Stimulated activated CD8-positive, alpha-beta memory T cell treated with anti-CD3 and anti-CD28 coated beads, Interleukin-7, amount 100 ng/mL, for 24 hours (primary cell): ENCODE measurements at places on chromosomes 1 and 21.
A peak's percentile ranks its signal among the peaks of the same experiment; 100 is the strongest.

GRCh38 chr1:164602101-164602422, 43.1 kb downstream of the PBX1 start:
- no peak for DNase-seq

- DNase-seq: no peak
Observed at GRCh38 chr1:68811806-68812205, 314.9 kb upstream of the DEPDC1 start.

- no peak for DNase-seq
Observed at GRCh38 chr1:94851571-94851970, 31.4 kb downstream of the SLC44A3 start.

DNA sequence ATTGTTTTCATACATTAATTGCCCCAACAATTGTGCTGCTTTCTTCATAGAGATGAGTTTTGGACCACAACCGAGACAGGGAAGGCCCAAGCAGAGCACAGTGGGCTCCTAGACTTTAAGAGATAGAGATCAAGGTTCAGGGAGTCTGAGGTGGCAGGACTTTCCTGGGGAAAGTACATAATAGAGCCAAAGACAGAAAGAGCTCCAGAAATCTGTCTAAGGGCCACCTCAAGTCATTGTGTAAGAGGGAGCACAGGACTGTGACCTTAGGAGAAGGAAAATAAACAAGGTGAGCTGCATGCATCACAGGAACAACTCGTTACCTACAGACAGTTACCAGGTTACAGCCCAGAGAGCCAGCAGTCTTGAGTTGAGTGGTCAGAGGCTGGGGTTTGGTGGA, 41.3 kb upstream of the CR2 start:
- no peak for DNase-seq

- no peak for DNase-seq
Observed at GRCh38 chr1:233140974-233141373, 154.6 kb downstream of the PCNX2 start.

- DNase-seq: no peak
Observed at GRCh38 chr1:53362851-53363642, 35.2 kb upstream of the LRP8 start.

- no peak for DNase-seq
Observed at GRCh38 chr21:17085707-17086106, 427.1 kb upstream of the CXADR start.

- DNase-seq: no peak
Observed at GRCh38 chr1:82844911-82845827, 1044.4 kb downstream of the ADGRL2 start.

GRCh38 chr1:9128520-9129265, at the start of gene GPR157:
Gene GPR157 (minus strand): TSS chr1:9129102. CDS start chr1:9129027, 75 bp downstream.
- DNase-seq: peak; percentile 62

GRCh38 chr1:28675924-28676257, 7.3 kb downstream of the GMEB1 start:
- DNase-seq: no peak

- peak; percentile 1 for DNase-seq
Observed at GRCh38 chr1:230568008-230568407, 74.3 kb upstream of the COG2 start.

DNA sequence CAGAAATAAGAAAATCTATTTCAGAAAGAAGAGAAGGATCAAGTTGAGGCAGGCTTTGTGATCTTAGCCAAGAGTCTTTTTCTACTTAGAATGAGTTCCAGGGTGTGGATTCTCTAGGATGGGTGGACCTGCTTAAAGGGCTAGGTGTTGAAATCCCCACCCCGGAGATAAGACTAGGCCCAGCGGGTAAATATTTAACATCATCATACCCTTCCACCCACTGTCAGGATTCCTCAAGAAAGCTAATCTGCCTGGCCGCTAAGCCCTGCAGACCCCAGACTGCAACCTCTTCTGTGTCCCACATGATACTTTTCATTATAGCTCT, 5.8 kb downstream of the IGSF9 start:
- DNase-seq: no peak
